Thymus (tissue), 14 donors: ENCODE measurements at places on chromosomes 7 and 10. TPM values are rescaled to one million over a fixed set of nuclear protein-coding genes. Genes with fewer than 3 reads are reported as not detected.

MYL10 gene
- not detected for total RNA-seq

MAP3K8 gene
- total RNA-seq = 7.5 TPM

TNPO3 gene
- 30.7 TPM for total RNA-seq

SRGN gene
- total RNA-seq = 290 TPM

MALRD1 gene
- 2.5 TPM for total RNA-seq

SCIN gene
- total RNA-seq = 0.33 TPM

MGAM2 gene
- total RNA-seq = 0.09 TPM

MICU1 gene
- total RNA-seq = 21.2 TPM

CCL26 gene
- total RNA-seq = 0.14 TPM

NUTM2A gene
- total RNA-seq = 0.42 TPM

CHAT gene
- total RNA-seq = 0.09 TPM

AVPI1 gene
- total RNA-seq = 1.4 TPM

PRSS37 gene
- total RNA-seq = 0.47 TPM

TAS2R41 gene
- 0.24 TPM for total RNA-seq

CLRN3 gene
- total RNA-seq = 0.05 TPM

TRPV5 gene
- total RNA-seq = 0.05 TPM

FAM24B gene
- total RNA-seq = 3.8 TPM

TSPAN33 gene
- 29.2 TPM for total RNA-seq

BAIAP2L1 gene
- total RNA-seq = 2.2 TPM

TEX47 gene
- total RNA-seq = not detected

SLC35G1 gene
- 2.3 TPM for total RNA-seq

ST7 gene
- 9.3 TPM for total RNA-seq

TMEM178B gene
- total RNA-seq = 2.0 TPM

INHBA gene
- 0.14 TPM for total RNA-seq

SFTPA1 gene
- total RNA-seq = 1.4 TPM

HGF gene
- total RNA-seq = 1.2 TPM

GNAI1 gene
- 10.2 TPM for total RNA-seq

SFRP4 gene
- total RNA-seq = 0.80 TPM

TMEM120A gene
- 6.8 TPM for total RNA-seq

LIPK gene
- 0.33 TPM for total RNA-seq

ITGB8 gene
- 2.3 TPM for total RNA-seq

MRLN gene
- 0.47 TPM for total RNA-seq

GSAP gene
- 12.4 TPM for total RNA-seq

UTF1 gene
- not detected for total RNA-seq

HMX2 gene
- 0.05 TPM for total RNA-seq

OR2A42 gene
- total RNA-seq = not detected

ADCYAP1R1 gene
- total RNA-seq = 0.61 TPM

GIMAP7 gene
- 48.1 TPM for total RNA-seq

EGR2 gene
- 6.6 TPM for total RNA-seq

MBL2 gene
- 0.05 TPM for total RNA-seq

INPP5F gene
- 10.8 TPM for total RNA-seq

CCZ1B gene
- 132 TPM for total RNA-seq
